ENCODE measurements at places on chromosomes 7 and 10.

- no peak for DNase-seq
Observed at GRCh38 chr7:105831824-105832535, 44.4 kb downstream of the ATXN7L1 start.

GRCh38 chr7:144997512-144997911, 161.7 kb upstream of the TPK1 start:
- DNase-seq, result no peak

DNA sequence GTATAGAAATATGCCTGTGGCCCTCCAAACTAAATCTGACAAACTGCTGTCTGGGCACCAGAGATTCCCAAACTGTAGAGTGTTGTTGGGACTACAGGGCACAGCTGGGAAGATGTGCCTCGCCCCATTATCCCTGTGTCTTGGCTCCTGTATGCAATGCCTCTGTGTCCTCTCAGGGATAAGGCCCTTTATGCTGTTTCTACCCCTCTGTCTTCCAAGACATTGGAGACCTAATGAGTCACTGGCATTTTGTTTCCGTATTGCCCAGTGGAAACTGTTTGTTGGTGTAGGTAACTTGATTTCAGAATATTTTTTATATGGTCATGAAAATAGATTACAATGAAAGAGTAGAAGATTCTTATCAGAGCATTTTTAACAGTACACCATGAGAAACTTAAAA, 183.2 kb downstream of the GLI3 start:
- DNase-seq, result no peak

GRCh38 chr7:44967571-44968446, 11.0 kb downstream of the MYO1G start:
- DNase-seq, result peak; percentile 58

DNA sequence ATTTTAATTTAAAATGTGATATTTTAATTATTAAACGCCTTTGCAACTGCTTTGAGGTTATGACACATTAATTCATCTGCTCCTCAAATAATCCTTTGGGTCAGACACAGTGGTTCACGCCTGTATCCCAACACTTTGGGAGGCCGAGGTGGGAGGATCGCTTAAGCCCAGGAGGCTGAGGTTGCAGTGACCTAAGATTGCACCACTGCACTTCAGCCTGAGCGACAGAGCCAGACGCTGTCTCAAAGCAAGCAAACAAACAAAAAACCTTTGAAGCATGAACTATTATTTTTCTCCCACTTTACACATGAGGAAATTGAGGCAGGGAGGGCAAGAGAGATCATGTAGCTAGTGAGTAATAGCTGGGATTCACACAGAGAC, 1.5 kb upstream of the POLD2 start:
- DNase-seq, result no peak

GRCh38 chr10:113562069-113562468, 9.2 kb downstream of the HABP2 start:
- no peak for DNase-seq

DNA sequence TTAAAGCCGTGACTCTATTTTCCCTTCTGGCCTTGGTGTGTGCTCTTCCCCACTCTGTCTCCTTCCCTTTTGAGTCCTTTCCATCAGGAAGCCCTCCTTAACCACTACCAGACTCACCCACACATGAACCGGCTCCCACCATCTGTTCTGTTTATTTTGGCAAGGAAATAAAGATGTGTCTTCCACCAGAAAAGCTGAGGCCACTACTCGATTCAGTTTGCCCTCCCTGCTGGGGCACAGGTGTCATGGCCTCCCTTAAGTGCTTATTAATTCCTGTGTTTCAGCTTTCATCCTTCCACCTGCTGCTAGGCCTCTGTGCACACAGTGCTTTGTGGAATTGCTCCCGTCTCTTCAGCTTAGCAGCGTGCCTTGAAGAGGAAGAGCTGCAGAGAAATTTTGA, 16.7 kb downstream of the POR start:
- DNase-seq, result no peak

- no peak for DNase-seq
Observed at GRCh38 chr7:44212581-44213184, 11.9 kb downstream of the YKT6 start.

DNA sequence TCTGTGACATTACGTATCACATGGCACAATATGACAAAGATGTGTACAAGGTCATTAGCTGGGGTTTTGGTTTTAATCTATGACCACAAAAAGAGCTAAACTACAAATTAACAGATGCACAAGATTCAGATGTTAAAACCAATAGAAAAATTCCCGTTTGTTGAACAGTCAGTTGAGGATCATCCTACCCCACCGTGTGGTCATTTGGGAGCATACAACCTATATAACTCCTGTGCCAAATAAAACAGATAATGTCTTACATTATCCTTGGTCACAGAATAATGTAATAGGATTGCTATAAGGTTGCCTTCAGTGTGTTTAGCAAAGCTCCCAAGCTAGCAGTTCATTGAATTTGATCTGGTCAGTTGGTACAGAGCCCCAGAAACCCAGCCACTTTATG, 28.2 kb downstream of the ASNS start:
- DNase-seq, result peak; percentile 14

DNA sequence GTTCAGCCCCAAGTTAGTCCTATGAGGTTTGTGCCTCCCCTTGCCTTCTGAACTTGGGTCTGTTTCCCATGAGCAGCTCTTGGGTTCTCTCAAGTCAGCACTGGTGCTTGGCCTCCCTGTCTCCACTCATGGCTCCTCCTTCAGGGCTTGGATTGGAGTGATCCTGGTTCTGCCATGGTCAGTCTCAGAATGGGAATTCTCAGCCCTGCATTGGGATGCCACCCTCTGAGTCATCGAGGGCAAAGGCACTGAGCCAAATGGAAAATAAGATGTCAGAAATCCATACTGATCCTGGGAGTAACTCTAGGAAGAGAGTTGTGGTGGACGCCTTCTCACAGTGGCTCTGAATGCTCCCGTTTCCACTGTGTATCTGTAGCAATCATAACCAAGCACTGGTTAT, 233.4 kb upstream of the HABP2 start:
- DNase-seq, result no peak

DNA sequence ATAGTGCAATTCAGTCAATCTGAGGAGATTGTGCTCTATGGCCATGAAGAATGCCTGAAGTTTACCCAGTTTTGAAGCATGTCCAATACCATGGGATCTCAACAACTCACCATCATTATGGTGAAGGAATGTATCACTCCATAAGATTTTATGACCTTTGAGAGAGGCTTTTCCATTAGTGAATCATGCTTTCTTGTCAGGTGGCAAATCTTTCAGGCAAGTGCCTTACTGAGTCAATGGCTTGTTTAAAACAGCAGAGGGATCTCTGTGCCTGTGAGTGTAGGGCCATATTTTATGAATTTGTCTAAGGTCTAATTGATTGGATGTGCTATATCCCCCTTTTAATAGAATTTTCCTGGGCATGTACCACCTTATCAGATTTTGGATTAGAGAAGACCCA, 131.5 kb downstream of the CCDC7 start:
- DNase-seq, result peak; percentile 4

- no peak for DNase-seq
Observed at GRCh38 chr7:100952641-100953040, 3.3 kb downstream of the MUC3A start.

GRCh38 chr10:89001729-89002072, 11.1 kb downstream of the FAS start:
- peak; percentile 55 for DNase-seq

GRCh38 chr7:17448479-17449423, 150.3 kb downstream of the AHR start:
- no peak for DNase-seq

GRCh38 chr10:29949411-29950011, 109.9 kb downstream of the JCAD start:
- peak; percentile 66 for DNase-seq

DNA sequence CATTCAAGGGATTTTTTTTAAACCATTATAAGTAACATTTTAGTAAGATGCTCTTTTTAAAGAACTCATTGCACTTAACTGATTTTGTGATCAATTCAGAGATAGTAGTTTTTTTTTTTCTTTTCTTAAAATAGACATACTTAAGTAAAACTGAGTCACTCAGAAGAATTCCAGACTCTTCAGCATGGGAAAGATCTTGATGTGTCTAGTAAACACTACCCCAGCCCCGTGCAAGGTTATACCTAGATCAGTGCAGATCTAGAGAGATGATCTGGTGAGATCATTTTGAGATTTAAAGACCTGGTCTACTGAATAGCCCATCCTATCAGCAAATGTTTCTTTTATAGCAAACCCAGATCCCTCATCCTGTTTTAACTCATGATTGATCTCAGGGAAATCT, 8.6 kb downstream of the ADRB1 start:
- no peak for DNase-seq

DNA sequence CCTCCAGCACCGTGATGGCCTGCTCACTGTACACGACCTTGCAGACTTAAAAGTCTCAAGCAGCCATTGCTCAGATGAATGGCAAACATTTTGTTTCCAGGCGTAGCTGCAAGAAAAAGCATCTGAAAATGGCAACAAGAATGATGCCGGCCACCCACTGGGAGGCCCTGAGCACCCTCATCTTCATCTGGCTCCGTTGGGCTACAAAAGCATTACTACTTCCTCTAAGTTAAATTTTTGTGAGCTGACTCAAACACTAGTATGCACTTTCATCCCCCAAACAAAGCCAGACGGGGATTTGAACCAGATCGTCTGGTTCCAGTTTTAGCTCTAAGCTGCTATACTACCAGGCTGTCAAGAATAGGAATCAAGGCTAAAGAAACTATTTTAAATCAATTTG, 116.6 kb upstream of the CDK1 start:
- no peak for DNase-seq

GRCh38 chr10:133165556-133166503, 5.8 kb downstream of the KNDC1 start:
- no peak for DNase-seq

- DNase-seq, result peak; percentile 40
Observed at GRCh38 chr10:124740369-124741280, 3.6 kb downstream of the FAM53B start.

DNA sequence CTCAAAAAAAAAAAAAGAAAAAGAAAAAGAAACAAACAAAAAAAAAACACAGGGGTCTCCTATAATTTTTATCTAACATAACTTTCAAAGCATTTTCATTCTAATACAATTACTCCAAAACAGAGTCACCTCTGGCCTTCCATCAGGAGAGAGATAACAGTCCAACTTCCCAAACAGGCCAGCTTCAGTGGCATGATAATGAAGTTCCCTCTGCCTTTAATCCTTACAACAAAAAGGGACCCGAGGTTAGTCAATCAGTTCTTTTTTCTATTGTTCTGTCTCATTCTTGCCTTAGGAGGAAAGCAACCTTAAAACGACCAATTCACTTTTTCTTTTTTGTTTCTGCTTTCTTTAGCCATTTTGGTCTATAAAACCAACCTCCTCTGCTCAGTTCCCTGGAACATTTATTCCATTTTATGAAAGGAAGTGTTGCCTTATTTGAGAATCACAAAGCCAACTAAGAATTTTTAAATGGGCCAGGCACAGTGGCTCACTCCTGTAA, 16.5 kb upstream of the FXYD4 start:
- no peak for DNase-seq

- DNase-seq, result peak; percentile 47
Observed at GRCh38 chr10:118754229-118754555, 578 bp downstream of the CACUL1 start.

DNA sequence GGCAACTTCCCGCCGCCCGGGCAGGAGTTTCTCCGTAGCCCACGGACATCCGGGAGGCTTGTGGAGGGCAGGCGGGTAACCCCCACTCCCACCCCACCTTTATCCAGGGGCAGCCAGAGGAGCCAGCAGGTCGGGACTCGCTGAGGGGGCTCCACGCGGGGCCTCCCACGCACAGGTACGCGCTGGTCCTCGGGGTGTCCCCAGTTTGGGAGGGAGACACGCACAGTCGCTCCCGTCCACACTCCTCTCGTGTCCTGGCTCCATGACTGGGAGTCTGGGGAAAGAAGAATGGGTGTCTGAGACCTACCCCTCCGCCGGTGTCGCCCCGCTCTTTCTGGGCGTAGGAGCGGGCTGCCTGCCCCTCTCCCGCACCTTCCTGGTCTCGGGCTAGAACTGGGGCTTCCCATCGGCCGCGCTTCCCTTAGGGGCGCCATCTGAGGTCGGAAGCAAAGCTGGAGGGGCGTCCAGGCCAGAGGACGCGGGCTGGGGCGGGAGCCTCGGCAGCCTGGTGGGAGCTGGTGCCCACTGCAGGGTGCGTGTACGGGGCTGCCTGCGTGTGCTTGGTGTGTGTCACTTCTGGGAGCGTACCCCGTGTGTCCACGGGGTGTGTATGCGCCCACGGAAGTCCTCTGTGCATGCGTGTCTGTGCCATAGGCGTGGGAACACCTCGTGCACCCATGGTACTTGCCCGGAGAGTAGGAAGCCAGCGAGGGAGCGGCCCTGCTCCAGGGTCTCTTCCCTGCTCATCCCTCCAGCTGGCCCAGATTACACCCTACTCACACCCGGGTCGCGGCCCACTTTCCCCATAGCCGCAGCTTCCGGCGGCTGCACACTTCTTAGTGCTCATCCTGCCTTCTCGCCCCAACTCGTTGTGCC, 73.0 kb upstream of the LEP start:
- DNase-seq, result no peak

- DNase-seq, result no peak
Observed at GRCh38 chr10:803041-803741, 113.7 kb upstream of the DIP2C start.

DNA sequence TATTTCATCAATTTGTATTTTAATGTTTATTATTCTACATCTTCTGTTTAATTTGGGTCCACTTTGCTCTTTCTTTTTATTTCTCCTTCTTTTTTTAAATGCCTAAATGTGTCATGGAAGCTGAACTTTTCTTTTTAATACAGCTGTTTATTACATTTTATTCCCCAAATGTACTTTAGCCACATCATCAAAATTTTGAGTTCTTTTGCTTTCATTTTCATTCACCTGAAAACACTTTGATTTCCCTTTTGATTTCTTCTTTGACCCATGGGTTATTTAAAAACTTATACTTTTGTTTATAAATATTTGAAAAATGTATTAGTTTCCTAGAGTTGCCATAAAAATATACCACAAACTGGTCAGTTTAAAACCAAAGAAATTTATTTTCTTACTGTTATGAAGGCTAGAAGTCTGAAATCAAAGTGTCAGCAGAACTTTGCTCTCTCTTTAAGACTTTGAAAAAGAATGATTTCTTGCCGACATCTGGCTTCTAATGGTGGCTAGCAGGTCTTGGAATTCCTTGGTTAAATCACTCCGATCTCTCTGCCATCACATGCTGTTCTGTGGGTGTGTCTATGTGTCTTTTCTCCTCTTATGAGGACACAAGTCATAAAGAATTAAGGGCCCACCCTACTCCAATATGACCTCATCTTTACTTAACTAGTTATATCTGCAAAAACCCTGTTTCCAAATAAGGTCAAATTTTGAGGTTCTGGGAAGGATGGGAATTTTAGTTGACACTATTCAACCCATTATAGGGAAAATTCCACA, 225.5 kb downstream of the ANKRD7 start:
- DNase-seq, result no peak

- DNase-seq, result no peak
Observed at GRCh38 chr7:49638166-49638565, 135.3 kb upstream of the VWC2 start.

- DNase-seq, result no peak
Observed at GRCh38 chr7:8200717-8201116, 61.2 kb downstream of the ICA1 start.

GRCh38 chr7:5143935-5144903, 45.8 kb upstream of the WIPI2 start:
- peak; percentile 45 for DNase-seq
